Kidney epithelial cell (primary cell): ENCODE measurements at places on chromosomes 5 and 9. TPM values are rescaled to one million over a fixed set of nuclear protein-coding genes. Genes with fewer than 3 reads are reported as not detected.

Gene KCNMB1
- 0.04 TPM in 1 of 2 replicates, not detected in the other for total RNA-seq

Gene CDC37L1
- total RNA-seq: 14.8 and 15.9 TPM in 2 replicates

Gene PLPPR1
- 0.08 TPM in 1 of 2 replicates, not detected in the other for total RNA-seq

Gene MZB1
- not detected in 2 replicates for total RNA-seq

Gene SPATA31A1
- total RNA-seq: not detected in 2 replicates

Gene TMEM252
- total RNA-seq: not detected in 2 replicates

Gene OLFML2A
- 7.0 and 16.4 TPM in 2 replicates for total RNA-seq

Gene LRRC19
- under 0.01 TPM in 1 of 2 replicates, not detected in the other for total RNA-seq
